ENCODE measurements at places on chromosomes 1 and 21. TPM values are rescaled to one million over a fixed set of nuclear protein-coding genes. Genes with fewer than 3 reads are reported as not detected.

The FMO4 gene
- total RNA-seq, result 2.8 TPM

The CLCA2 gene
- not detected for total RNA-seq

The MRPL39 gene
- total RNA-seq, result 84.5 TPM

The SYT14 gene
- not detected for total RNA-seq

DNA sequence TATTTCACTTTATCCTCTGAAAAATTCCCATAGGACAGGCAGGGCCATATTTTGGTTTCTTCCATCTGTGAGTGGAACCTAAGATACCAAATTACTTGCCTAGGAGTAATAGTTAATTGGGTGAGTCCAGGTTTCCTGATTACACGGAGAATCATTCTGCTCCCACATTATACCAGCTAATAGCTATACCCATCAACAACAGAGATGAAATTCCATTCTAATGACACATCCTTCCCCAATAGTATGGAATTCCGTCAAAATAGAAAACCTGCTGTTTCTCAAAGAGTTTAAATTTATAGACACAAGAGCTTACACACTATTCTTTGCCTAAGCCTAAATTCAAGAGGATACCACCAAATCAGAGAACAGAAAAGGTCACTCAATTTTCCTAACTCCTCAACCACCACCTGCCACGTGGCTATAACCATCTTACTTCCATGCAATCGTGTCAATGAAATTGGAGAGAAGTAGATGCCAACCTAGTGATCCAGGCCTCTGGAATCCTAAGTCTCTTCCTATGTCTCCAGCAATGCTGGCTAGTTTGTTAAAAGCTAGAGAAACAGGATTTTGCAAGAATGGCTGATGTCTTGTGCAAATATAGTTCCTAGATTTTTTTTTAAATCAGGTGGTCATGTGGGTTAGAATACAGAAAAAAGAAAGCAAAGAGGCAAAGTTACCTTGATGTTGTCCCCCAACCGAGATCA, 6.2 kb downstream of the PPT1 start:
- DNase-seq, result no peak

Data from activated CD4-positive, alpha-beta T cell treated with anti-CD3 and anti-CD28 coated beads for 36 hours (primary cell).